Stimulated activated CD4-positive, alpha-beta T cell treated with anti-CD3 and anti-CD28 coated beads, TNF-alpha, amount 100 ng/mL, for 1 hour (primary cell): ENCODE measurements at places on chromosomes 7 and 10.

DNA sequence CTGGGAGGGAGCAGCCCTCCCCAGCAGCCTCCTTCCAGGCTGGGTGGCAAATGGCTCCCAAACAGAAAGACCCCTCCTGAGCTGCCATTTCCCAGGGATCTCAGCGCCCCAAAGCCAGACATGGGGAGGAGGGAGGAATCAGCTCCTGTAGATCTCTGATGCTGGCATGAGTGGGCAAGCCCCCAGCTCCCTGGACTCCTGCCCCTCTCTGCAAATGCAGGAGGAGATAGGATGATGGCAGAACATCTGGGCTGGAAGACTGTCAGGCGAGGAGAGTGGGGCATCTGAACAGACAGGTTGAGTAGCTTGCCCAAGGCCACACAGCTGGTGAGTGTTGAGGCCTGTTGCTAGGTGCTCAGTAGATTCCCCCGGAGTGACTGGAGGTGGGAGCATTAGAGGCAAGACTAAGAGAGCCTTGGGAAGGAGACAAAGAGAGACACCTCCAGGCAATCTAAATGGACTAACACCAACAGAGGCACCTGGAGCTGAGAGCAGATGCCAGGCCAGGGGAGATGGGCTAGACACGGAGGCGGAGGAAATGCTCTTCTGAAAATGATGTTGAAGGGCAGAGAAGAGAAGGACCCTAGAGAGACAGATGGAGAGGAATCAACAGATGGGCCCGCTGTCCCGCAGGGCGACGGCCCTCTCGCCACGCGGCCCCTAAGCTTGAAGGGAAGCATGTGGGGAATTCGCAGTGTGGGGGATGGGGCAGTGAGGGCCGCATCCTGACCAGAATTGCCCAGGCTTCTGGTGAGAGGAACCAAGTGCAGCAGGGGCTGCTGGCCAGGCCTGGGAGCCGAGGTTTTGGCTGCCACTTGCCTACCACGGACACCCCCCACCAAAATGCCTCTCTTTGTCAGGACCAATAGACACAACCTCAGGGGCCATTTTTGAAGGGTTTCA lies 84.8 kb upstream of the LRRC4 start:
- no peak for DNase-seq

DNA sequence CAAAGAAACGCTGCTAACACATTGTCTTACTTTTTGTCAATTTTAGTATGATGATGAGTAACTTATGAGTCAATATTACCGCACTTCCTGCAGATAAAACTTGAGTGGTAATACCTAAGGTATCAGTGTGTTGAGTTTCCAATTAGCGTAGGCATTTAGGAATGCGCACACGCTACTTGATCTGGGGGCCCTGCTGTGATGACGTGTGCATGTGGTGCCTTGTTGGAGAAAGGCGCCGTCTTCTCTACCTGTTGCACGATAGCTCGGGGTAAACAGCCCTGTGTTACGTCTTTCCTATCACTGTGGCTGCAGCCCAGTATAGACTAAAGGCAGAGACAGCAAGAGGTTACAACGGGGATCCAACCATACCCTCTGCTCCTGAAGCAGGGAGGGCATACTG lies 476.8 kb upstream of the ADARB2 start:
- no peak for DNase-seq

- no peak for DNase-seq
Measured at GRCh38 chr7:107564553-107565298, 955 bp downstream of the DUS4L start.

GRCh38 chr10:13563481-13564445 lies 23.0 kb upstream of the PRPF18 start:
- DNase-seq = no peak

- DNase-seq = no peak
Measured at GRCh38 chr7:29019896-29020295, 61.8 kb upstream of the TRIL start.

- DNase-seq = no peak
Measured at GRCh38 chr10:75772153-75772887, 340.9 kb downstream of the LRMDA start.
